ENCODE measurements at places on chromosomes 6 and 20. TPM values are rescaled to one million over a fixed set of nuclear protein-coding genes. Genes with fewer than 3 reads are reported as not detected.

Gene KHDC1
- total RNA-seq, result 2.1 TPM

Gene GJA10
- not detected for total RNA-seq

Gene ZKSCAN8
- total RNA-seq, result 22.5 TPM

Gene MSH5
- total RNA-seq, result 47.7 TPM

Gene GRM1
- total RNA-seq, result not detected

Gene UST
- total RNA-seq, result 0.43 TPM

Gene HLA-F
- total RNA-seq, result 332 TPM

Gene DSP
- 0.19 TPM for total RNA-seq

Gene SNAI1
- total RNA-seq, result 0.22 TPM

Gene COL11A2
- total RNA-seq, result 0.63 TPM

Gene WFDC8
- total RNA-seq, result not detected

Gene C6orf52
- total RNA-seq, result 0.63 TPM

Gene MRPL18
- total RNA-seq, result 53.9 TPM

Gene SLC9A8
- total RNA-seq, result 26.2 TPM

Gene ZNF334
- 0.46 TPM for total RNA-seq

Gene NQO2
- 18.0 TPM for total RNA-seq

Gene CALHM6
- 15.9 TPM for total RNA-seq

Gene DNMT3B
- total RNA-seq, result 3.3 TPM

Gene KIF25
- not detected for total RNA-seq

Gene XRN2
- total RNA-seq, result 72.6 TPM

Gene RARS2
- 26.7 TPM for total RNA-seq

Gene TXNDC5
- total RNA-seq, result 37.3 TPM

Gene ZNF391
- 1.6 TPM for total RNA-seq

Gene E2F1
- 52.9 TPM for total RNA-seq

Gene RTF2
- total RNA-seq, result 98.4 TPM

Gene STK38
- 95.9 TPM for total RNA-seq

Gene C6orf163
- total RNA-seq, result 1.7 TPM

Gene FARS2
- total RNA-seq, result 13.8 TPM

Measured in activated naive CD4-positive, alpha-beta T cell treated with anti-CD3 and anti-CD28 coated beads, Interleukin-2, amount 10 ng/mL, durations not matched to agents 5 hours and 36 hours (primary cell).